ENCODE measurements at places on chromosomes 11 and 22.
A peak's percentile ranks its signal among the peaks of the same experiment; 100 is the strongest.

DNA sequence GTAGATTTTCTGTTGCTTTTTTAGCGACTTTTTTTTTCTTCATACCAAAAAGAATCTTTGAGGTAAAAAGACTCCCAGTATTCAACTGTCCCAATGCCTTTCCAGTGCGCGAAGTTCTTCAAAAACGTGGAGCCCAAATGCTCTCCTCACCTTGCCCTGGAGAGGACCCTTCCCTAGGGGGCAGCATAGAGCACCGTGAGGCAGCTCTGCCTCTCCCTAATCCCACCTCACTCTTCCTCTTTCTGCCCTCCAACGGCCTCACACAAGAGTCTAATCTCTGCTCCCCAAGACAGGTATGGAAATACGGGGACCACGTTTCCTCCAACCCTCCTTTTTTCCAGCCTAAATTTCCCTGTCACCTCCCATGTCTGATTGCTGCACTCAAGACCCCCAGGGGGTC lies 117.5 kb upstream of the ALX4 start:
- no peak for DNase-seq

- DNase-seq: no peak
Measured at GRCh38 chr11:78228467-78228866, 39.7 kb downstream of the USP35 start.

DNA sequence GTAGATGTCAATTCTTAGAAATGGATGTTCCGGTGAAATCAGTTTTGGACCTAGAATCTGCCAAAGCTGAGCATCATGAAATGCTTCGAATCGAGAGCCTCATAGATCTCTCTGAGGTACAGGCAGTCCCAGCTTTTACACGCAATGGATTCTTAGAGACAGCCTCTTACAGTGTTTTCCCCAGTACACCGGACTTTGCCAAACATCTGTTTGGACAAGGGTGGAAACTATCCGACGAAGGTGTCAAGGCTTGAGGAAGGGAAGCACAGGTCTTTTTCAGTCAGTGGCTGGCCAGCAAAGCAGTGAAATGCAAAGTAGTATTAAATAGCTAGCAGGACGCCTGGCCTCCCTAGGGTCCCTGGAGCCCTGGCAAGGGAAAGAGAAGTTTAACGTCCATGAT lies 4.9 kb downstream of the GRK3 start:
- DNase-seq: no peak

- DNase-seq: no peak
Measured at GRCh38 chr11:102230911-102231310, 86.4 kb upstream of the BIRC3 start.

- no peak for DNase-seq
Measured at GRCh38 chr22:47686594-47687345, 924.3 kb downstream of the TBC1D22A start.

DNA sequence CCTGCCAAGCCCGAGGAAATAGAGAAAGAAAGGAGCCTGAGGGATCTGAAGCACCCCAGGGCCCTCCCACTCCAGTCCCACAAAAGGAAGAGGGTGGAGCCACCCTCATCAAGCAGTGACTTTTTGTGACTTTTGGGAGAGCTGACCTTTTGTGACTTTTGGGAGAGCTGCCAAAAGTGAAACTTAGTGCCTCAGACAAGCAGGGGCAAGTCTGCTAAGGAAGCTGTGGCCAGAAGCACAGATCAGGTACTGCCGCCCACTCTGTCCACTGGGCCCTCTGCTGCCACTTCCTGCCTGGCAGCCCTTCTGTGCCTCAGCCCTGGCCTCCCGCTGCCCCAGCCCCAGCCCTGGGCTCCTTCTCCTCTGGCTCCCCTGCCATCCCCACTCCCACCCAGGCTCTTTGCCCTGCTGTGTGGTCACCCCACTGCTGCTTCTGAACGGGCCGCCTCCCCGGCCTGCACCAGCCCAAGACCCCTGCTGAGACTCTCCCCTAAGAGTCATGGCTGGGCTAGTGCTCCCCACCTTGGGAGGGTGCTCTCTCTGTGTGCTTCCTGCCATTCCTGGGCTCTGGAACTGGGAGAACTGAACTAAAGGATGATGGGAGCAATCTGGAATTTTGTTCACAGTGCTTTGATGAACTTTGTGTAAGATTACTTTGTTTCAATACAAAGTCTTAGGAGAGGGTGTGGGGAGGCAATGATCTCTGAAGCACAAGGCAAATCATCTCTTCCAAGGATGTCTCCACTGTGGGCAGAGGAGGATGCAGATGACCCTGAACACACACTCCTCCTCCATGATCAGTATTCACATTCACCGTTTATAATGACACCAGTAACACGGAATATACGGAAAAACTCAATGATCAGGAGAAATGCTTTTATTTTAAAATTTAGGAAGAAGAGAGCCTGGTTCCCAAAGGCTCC lies at the start of gene APOBEC3H:
Gene APOBEC3H, plus strand, starts transcription at position 147 of the 923 bp plus-strand sequence. CDS start 3,035 bp downstream, outside the sequence.
- DNase-seq: peak; percentile 70

- DNase-seq: no peak
Measured at GRCh38 chr11:128714881-128715280, 21.0 kb downstream of the FLI1 start.

DNA sequence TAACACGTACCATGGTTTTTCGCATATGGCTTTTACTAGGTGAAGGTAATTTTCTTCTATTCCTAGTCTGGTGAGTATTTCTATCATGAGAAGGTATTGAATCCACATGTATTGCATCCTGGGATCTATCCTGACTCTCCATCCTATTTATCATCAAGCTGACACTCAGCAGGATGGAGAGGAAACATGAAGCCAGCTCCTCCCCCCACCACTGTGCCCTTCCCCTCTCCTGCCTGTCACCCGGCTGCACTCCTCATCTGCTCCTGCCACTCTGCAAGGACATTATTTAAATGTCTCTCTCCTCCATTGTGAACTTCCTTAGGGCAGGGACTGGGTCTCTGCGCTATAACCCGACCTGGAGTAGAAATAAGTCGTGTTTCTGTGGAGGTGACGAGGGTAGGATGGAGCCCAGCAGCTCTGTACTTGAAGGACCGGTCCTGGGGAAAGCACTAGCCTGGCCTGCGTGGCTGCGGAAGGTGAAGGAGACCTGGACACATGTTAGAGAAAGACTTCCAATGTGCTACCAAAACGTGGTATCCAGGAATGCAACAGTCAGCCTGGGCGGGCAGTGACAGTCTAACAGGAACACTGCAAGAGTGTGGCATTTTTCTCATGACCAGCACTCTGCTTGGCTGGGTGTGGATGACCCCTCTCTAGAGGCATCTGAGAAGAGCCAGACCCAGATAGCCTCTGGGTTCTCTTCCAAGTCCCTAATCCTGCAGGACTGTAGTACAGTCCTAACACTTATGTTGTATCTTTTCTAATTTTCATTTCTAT lies 111.2 kb downstream of the MICAL3 start:
- DNase-seq: no peak

DNA sequence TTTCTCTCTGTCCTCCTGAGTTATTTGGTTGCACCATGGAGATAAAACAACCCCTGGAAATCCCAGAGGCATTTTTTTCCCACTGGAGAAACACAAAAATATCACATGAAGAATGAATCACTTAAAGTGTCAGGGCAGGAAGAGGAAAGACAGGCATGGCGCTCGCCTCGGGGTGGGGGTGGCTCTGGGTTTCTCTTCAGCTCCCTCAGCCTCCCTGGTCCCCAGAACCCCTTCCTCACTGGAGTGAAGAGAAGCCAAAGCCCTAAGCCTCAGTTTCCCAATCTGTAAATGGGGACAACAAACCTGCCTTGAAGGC lies 938 bp downstream of the SHISAL1 start:
- no peak for DNase-seq

- DNase-seq: no peak
Measured at GRCh38 chr11:43984519-43985385, 42.3 kb downstream of the C11orf96 start.

DNA sequence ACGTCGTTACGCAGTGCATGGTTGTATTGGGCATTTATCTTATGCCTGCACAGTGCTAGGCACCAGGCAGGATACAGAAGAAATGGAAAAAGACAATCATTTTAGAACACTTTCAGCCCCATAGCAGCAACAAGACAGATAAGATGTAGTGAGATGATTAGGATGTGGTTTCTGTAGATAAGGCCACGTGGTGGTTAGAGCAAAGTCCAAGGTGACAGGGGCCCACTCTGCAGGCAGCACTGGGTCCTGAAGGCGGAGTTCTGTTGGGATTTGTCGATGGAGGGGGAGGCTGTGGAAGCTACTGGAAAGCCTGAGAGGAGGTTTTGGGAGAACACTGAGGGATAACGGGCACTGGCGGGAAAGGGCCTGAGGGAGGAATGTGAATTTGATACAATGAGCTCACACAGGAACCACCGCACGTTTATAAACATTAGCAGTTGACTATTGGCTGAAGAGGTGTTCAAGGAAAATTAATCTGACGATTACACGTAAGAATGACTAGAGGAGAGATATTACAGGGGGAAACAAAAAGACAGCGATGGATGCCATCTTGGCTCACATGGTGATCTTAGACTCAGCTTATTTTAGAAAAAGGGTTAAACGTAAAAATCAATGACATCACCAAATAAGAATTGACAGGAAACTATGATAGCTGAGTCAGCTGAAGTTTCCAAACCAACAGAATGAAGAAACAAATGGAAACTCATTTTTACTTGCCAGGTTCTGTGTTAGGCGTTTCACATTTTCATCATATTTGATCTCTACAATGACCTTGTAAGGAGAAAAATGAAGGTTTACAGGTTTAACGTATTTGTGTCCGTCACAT lies 551.0 kb downstream of the OPCML start:
- no peak for DNase-seq

DNA sequence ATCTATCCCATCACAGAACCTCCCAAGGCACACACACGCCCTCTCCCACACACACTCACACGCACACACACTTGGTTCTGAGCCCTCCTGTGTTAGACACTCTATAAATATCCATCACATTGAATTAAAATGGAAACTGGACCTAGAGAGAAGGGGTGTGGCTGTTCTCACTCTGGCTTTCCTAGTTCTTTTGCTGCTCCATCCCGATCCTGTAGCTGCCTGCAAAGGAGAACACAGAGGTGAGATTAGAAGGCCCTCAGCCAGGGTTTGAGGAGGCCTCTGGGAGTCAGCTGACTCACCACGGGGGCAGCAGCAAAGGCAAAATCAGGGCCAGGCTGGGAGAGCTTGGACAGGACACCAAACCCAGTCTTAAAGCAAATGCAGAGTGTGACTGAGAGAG lies 192.3 kb upstream of the CADM1 start:
- no peak for DNase-seq

- no peak for DNase-seq
Measured at GRCh38 chr11:107562647-107563208, 2.8 kb downstream of the ALKBH8 start.

DNA sequence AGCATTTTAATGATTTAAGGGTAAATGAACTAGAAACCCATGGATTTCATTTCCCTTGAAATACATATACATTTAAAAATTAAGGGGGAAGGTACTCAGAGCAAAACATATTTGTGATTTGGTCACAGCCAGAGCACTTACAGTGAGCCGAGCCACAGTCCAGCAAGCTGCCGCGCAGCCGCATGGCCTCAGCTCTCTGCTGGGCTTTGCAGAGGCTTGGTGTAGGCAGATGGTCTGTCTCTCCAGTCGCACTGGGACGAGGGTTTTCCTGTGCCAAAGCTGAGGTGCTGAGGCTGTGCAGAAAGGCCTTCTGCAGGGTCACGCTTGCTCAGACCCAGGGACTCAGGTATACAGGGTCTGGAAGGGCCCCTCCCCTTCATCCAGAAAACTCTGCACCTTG lies 367.3 kb downstream of the OPCML start:
- no peak for DNase-seq

DNA sequence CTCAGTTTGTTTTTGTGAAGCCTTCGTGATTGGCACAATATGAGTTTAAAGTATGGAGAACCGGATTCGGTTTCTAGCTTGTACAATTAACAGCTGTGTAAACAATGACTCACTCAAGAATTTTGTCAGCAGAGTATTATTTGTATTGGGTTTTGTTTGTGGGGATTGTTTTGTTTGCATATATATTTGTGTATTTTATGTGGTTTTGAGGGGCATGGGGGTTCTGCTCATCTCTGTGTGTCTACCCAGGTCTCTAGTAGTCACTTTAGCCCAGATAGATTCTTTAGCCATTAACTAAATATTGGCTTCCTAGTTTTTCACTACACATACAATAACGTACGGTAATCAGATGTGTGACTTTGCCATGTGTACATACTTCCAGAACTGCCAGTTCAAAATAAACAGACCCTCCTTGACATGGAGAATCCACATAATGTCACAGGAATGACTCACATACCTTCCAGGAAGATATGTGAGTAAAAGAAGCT lies 7.5 kb upstream of the MS4A7 start:
- no peak for DNase-seq

GRCh38 chr22:44088976-44089570 lies 65.0 kb downstream of the PARVB start:
- no peak for DNase-seq

DNA sequence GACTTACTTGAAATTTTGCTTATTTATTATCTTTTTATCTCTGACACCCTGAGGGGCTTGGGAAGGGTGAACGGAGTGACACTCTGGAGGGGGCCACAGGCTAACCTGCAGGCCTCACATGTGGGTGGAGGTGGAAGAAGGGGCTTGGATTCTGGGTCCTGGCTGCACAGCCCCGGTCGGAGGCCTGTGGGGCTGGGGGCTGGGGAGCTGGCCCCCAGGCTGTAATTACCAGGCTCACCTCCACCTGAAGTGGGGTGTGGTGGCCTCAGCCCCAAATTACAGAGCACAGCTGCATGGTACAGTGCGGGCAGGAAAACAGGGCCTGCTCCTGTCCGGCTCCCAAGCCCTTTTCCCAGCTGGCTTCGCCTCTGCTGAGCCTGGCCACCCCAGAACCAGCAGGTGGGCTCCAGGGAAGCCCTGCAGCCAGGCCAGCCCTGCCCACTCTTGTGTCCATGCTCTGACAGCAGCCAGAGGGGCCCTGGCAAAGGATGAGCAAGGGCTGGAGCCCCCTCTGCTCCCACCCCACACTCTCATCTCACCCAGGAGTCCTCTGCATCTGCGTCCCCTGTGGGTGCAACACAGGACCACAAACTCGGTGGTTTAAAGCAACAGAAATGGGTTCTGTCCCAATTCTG lies 48.0 kb downstream of the IGF2 start:
- peak; percentile 24 for DNase-seq

GRCh38 chr11:97007283-97007682 lies 617.5 kb downstream of the JRKL start:
- no peak for DNase-seq

DNA sequence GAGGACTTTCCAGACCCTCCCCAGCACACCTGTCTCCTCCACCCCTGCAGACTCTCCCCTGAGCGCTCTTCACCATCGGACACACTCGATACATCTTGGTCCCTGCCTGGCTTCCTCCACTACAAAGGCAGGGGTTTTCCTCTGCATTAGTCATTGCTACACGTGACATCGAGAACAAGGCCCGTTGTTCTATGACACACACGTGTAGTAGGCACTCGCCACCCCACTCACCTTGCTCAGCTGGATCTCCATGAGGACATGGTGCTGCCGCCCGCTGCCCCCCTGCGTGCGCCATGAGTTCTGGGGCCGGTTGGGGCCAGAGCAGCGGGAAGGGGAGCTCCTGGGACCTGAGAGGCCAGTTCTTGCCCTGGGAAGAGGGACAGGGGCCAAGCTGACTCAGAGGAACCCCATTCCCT lies 16.7 kb downstream of the ATG2A start:
- DNase-seq: no peak
